ENCODE measurements at places on chromosomes 7 and 10. TPM values are rescaled to one million over a fixed set of nuclear protein-coding genes. Genes with fewer than 3 reads are reported as not detected.

CBX3 gene
- 174 TPM for polyA plus RNA-seq

TEX47 gene
- not detected for polyA plus RNA-seq

PRKAR2B gene
- polyA plus RNA-seq: 13.0 TPM

DNA sequence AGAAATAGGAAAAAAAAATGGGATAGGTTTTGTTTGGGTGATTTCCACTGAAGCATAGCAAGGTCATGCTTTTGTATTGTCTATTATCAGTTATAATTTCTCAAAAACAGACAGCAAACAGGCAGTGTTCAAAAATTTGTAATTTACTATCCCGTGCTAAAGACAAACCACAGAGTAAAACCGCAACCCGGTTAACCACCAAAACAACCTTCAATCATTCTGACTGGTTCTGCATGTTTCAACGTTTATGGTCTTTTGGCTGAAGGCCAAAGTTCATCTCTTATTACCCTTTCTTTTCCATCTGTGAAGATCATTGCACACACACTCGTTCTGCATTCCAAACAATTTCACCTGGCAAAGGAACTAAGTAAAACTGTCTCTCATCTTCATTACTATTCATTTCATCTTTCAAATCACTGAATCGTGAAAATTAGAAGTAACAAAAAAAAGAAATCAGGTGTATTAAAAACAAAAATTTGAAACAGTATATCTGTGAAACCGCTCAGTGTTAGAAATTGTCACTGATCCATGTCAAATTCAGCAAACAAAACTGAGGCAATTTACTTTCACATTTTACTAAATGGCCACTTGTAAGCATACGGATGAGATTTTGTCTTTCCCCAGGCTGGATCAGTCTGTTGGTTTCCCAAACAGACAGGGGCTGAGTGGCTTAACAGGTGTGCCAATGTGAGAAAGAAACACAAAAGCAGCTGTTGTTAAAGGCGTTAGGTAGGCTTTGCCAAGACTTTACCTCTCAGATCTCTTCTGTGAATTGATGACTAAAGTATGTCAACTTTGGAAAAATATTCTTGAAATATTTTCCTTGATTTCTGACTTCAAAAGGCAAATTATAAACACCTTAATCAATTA lies 539.6 kb downstream of the CNTNAP2 start:
- no peak for DNase-seq

DNA sequence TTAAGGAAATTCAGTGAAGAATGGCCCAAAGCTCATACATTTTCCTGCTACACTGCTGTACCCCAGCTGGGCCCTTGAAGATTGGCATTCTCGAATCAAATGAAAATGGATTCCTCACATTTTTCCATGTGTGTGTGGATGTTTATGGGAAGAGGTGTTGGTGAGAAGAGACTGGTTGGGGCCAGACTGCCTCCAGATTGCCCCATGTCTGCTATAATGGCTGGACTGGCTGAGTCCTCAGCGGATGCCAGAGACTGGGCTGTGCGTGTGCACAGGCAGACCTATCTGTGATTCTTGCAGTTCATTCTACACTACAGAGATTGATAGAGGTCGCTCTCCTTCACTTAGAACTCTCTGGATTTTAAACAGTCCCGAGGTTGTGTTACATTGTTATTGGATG lies 183.6 kb upstream of the GDF10 start:
- DNase-seq: peak; percentile 43

DNA sequence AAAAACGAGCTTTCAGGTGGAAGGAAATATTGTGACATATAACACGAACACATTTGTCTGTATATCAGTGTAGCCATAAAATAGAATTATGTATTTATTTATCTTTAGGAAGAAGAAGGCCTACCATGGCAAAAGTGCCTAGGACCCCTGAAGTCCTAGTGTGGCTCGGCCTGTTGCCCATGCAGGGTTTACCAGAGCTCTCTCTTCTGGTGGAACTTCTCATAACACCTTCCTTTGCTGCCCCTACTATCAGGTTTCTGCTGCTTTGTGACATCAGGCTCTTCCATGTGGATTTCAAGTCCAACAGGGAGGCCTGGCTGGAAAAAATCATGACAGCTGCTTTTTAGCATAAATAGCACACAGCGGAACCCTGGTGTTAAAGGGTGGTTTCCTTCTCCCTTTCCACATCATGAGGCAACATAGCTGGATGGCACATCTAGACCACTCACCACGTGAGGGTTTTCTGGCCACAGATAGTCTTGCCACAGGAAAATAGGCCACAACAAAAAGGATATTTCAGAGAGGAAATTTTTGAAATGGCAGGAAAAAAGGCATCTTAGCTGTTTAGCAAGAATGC lies 44.8 kb upstream of the ADO start:
- DNase-seq: no peak
